ENCODE measurements at places on chromosomes 1 and 21. TPM values are rescaled to one million over a fixed set of nuclear protein-coding genes. Genes with fewer than 3 reads are reported as not detected.

The TESK2 gene
- polyA plus RNA-seq = 10.5 TPM

- peak overlapping the region; percentile 20 for H3K27ac ChIP-seq
- H3K4me3 ChIP-seq = no peak overlapping the region
- H3K4me1 ChIP-seq = peaks cover 5% of the 10 kb centered on the region
- H3K27me3 ChIP-seq = no peaks in the 10 kb centered on the region
- H3K36me3 ChIP-seq = no peaks in the 10 kb centered on the region
Observed at GRCh38 chr21:43733529-43734071, 14.7 kb downstream of the PDXK start.

The MYBPH gene
- polyA plus RNA-seq = 0.04 TPM

DNA sequence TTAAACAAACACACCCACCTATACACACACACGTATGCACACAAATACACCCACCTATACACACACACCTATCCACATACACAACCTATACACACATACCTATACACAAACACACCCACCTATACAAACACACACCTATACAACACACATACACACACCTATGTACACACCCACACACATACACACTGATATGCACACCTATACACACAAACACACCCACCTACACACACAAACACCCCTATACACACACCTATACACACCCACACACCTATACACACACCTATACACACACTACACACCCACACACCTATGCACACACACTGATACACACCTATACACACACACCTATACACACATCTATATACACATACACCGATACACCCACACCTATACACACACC, 115.7 kb upstream of the VAMP3 start:
- no peaks in the 10 kb centered on the region for H3K27me3 ChIP-seq
- H3K36me3 ChIP-seq = no peaks in the 10 kb centered on the region
- H3K4me3 ChIP-seq = no peak overlapping the region
- H3K4me1 ChIP-seq = no peaks in the 10 kb centered on the region
- no peak overlapping the region for H3K27ac ChIP-seq

- H3K36me3 ChIP-seq = no peaks in the 10 kb centered on the region
- no peak overlapping the region for H3K4me3 ChIP-seq
- peak overlapping the region; percentile 6 for H3K27ac ChIP-seq
- DNase-seq = peak; percentile 73
- H3K4me1 ChIP-seq = peaks cover 26% of the 10 kb centered on the region
Observed at GRCh38 chr21:39022863-39023693, 160.2 kb downstream of the PSMG1 start.

- peaks cover 9% of the 10 kb centered on the region for H3K4me1 ChIP-seq
- peak; percentile 51 for DNase-seq
- no peak overlapping the region for H3K4me3 ChIP-seq
- H3K36me3 ChIP-seq = no peaks in the 10 kb centered on the region
Observed at GRCh38 chr1:23577056-23578004, 18.0 kb upstream of the ID3 start.

The DCST1 gene
- not detected for polyA plus RNA-seq

GRCh38 chr1:43890815-43891214, 42.8 kb upstream of the ARTN start:
- H3K4me1 ChIP-seq = no peaks in the 10 kb centered on the region
- no peaks in the 10 kb centered on the region for H3K27me3 ChIP-seq
- H3K4me3 ChIP-seq = no peak overlapping the region

The NID1 gene
- 76.4 TPM for polyA plus RNA-seq

The CELA3A gene
- polyA plus RNA-seq = not detected

DNA sequence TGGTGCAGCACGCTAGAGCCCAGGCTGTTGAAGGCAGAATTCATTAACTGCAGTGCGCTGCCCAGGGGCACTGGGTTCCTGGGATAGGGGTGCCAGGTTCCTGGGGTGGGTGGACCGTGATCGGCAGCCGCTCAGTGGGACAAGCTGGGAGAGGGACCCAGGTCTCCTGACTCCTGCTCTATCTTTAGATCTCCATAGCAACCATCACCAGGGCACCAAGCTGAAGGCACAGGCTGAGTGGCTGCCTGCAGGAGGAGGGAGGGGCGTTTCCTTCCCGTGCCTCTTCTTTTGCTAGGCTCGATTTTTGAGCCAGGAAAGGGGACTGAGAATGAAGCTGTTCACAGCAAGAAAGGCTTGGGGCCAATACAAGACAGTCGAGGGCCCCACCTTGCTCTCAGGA, 20.9 kb upstream of the CDCP2 start:
- H3K27me3 ChIP-seq = no peaks in the 10 kb centered on the region
- H3K36me3 ChIP-seq = no peaks in the 10 kb centered on the region
- DNase-seq = no peak
- H3K4me1 ChIP-seq = no peaks in the 10 kb centered on the region
- no peak overlapping the region for H3K4me3 ChIP-seq
- no peak overlapping the region for H3K27ac ChIP-seq

GRCh38 chr1:154346276-154346917, 21.1 kb downstream of the ATP8B2 start:
- H3K27me3 ChIP-seq = no peaks in the 10 kb centered on the region
- DNase-seq = no peak
- no peak overlapping the region for H3K27ac ChIP-seq
- H3K4me1 ChIP-seq = no peaks in the 10 kb centered on the region
- H3K4me3 ChIP-seq = no peak overlapping the region

- no peaks in the 10 kb centered on the region for H3K27me3 ChIP-seq
- no peak overlapping the region for H3K27ac ChIP-seq
- DNase-seq = peak; percentile 55
- H3K4me3 ChIP-seq = no peak overlapping the region
- peaks cover under 1% of the 10 kb centered on the region for H3K4me1 ChIP-seq
Observed at GRCh38 chr1:159798893-159799292, 3.3 kb upstream of the FCRL6 start.

GRCh38 chr1:196651637-196652215, at the start of gene CFH:
Gene CFH (plus strand): TSS chr1:196652043. CDS start chr1:196652118, 75 bp downstream.
- peak within 1 kb of the TSS; percentile 12 for H3K4me3 ChIP-seq
- H3K27ac ChIP-seq = peak within 1 kb of the TSS; percentile 60
- H3K4me1 ChIP-seq = peaks cover 1% of the 10 kb centered on the region
- H3K27me3 ChIP-seq = no peaks in the 10 kb centered on the region

DNA sequence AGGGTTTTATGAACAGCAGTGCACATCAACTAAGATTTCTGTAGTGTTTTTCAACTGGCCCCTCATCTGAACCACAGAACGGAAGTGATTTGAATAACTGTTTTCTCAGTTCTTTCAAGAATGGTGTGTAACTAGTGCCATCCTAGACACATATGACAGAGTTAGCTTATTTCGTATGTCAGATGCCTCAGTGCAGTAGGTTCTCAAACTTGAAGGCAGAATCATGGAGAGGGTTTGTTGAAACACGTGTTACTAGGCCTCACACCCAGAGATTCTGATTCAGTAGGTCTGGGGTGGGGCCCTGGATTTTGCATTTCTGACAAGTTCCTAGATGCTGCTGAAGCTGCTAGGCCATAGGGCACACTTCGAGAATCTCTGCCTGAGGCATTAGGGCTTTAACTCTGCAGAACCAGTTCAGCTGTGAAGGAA, 49.0 kb downstream of the SCCPDH start:
- H3K27me3 ChIP-seq = no peaks in the 10 kb centered on the region
- DNase-seq = no peak
- no peaks in the 10 kb centered on the region for H3K4me1 ChIP-seq
- H3K27ac ChIP-seq = no peak overlapping the region
- H3K4me3 ChIP-seq = no peak overlapping the region

DNA sequence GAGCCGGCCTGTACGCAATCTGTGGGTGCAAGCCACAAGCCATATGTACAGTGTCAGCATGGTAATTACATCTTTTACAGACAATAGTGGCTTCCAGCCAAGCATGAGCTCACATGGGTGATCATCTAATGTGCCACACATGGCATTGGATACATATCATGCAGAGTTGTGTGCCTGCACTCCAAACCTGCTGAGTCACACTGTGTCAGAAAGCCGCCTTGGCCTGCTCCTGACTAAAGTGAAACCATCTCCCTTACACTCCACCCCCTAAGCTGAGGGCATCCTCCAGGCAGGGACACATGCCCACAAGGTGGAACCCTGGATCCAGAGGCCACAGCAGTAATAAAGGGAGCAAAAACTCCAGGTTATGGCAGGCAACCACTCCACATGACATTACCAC, 72.5 kb downstream of the KCNT2 start:
- H3K4me1 ChIP-seq = no peaks in the 10 kb centered on the region
- no peak overlapping the region for H3K4me3 ChIP-seq
- peak; percentile 23 for DNase-seq
- no peaks in the 10 kb centered on the region for H3K36me3 ChIP-seq
- H3K27ac ChIP-seq = no peak overlapping the region

DNA sequence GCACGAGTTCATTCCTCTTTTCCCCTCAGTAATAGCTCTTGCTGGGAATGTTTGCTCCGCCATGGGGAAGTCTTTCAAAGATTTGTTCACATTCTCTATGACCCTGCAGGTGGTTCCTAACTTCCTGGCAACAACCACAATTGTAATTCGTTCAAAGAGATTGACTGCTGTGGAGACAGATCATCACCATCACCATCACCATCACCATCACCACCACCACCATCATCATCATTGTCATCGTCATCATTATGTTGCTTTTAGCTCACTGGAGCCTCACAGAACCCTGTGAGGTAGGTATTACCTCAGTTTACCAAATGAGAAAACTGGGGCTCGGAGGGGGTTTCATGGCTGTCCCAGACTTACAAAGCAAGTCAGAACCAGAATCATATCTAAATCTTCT, 30.9 kb downstream of the COA7 start:
- no peak for DNase-seq
- no peaks in the 10 kb centered on the region for H3K36me3 ChIP-seq
- no peaks in the 10 kb centered on the region for H3K4me1 ChIP-seq
- no peak overlapping the region for H3K4me3 ChIP-seq
- no peaks in the 10 kb centered on the region for H3K27me3 ChIP-seq
